Frontal cortex (tissue), 4 donors: ENCODE measurements at places on chromosomes 2 and 18.

- DNase-seq: no peak
Measured at GRCh38 chr2:165877565-165878550, 75.7 kb downstream of the TTC21B start.

DNA sequence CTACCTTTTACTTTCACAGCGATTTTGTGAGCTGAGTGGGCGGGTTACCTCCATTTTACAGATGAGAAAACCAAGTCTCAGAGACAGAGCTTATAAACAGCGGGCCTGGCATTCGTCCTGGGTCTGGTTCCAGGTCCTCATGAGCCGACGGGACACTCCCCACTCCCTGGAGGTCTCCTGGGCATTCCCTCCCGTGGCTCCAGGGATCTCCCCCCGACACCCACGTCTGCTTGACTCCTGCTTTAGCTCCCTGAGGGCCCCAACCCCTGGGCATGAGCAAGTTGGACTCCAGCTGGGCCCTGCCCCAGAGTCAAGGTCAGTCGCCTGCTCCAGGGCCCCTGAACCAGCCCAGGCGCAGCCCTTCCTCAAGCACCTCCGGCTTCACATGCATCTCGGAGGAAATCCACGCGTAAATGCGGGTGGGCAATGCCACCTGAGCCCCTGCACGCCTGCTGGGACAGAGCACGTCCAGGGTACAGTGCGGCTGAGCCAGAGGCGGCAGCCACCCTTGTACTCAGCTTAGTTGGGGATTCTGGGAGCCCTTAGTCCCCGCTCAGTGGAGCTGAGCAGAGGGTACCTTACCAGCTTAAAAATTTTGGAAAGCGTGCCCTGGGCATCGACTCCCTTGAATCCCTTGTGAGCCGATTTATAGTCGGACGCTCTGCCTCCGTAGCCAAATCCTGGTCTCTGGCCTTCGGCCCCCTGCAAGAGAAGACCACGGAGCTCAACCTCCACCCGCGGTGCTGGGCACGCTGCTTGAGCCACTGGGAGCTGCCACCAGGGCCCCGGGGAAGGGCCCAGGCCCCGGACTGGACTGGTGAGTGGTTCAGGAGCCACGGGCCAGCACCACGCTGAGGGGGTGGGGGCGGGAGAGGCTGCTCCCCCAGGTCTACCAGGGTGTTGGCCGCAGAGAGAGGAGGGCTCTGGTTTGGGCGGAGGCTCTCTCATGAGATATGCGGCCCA is 148.1 kb downstream of the MBP start:
- DNase-seq: no peak

- no peak for DNase-seq
Measured at GRCh38 chr18:59783138-59783537, 85.9 kb upstream of the CCBE1 start.

DNA sequence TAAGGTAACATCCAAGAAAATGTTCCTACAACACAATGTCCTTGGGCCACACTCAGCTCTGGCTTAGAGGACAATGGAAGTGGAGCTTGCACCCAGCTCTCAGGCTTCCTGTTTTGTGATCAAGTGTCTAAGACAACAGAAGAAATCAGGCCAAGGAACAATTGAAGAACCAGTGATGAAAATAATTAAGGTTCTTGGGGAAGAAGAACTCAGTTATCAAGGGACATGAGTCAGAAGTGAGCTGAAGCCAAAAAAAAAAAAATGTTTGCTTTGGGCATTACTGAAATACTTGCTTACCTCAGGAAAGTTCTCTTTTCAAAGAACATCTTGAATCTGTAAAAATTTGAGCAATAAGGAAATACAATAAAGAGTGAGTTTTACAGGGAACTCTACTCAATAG is 299.0 kb downstream of the FBXO15 start:
- DNase-seq: no peak

DNA sequence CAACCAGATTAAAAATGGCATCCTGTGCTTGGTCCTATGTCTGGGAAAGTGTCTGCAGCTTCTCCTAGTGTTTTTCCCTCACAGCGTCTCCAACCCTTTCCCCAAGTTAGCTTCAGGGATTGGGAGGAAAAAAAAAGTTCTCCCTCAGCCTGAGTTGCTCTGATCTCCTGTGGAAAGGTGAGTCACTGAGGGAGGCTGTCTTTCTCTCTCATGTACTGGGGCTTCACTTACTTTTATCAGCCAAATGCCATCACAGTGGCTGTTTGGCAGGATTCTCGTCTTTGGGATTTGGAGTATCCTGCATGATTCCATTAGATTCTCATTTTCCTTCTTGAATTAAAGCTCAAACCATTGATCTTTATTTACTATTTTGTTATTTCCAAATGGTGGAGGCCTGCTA is 18.1 kb downstream of the GTF2A1L start:
- no peak for DNase-seq

GRCh38 chr2:23301136-23301535 is 83.8 kb upstream of the KLHL29 start:
- DNase-seq: no peak

- peak; percentile 69 for DNase-seq
Measured at GRCh38 chr2:208025037-208025813, at the start of gene PLEKHM3. PLEKHM3 (minus strand) TSS chr2:208025527; CDS start chr2:208001639, 23,888 bp downstream.

GRCh38 chr2:99877963-99878362 is 264.4 kb downstream of the AFF3 start:
- DNase-seq: no peak

GRCh38 chr18:12318334-12318697 is 10.3 kb downstream of the TUBB6 start:
- no peak for DNase-seq

DNA sequence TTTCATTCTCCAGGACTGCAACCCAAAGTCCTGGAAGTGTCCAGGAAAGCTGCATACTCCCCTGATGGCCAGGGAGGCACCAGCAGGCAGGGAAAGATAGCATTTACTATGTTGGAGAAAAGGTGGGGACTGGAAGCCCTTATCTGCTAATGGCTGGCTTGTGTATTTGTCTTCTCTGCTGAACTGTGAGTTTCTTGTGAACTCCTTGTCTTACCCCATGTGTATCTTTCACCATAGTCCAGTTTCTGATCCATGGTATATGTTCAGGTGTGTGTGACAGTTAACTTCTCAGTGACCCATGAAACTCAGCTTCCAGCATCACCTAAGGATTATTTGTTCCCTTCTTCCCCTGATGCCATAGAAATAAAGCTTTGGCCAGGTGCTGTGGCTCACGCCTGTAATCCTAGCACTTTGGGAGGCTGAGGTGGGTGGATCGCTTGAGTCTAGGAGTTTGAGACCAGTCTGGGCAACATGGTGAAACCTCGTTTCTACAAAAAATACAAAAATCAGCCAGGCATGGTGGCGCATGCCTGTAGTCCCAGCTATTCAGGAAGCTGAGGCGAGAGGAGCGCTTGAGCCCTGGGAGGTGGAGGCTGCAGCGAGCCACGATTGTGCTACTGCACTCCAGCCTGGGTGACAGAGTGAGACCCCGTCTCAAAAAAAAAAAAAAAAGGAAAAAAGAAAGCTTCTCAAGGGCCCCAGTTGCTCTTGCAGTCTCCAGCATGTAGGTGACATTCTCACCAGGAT is 112.8 kb upstream of the MAP4K3 start:
- no peak for DNase-seq

GRCh38 chr2:78439122-78439521 is 586.4 kb upstream of the REG3G start:
- DNase-seq: no peak

GRCh38 chr2:46146866-46147502 is 150.2 kb upstream of the EPAS1 start:
- DNase-seq: no peak

- DNase-seq: no peak
Measured at GRCh38 chr2:213119061-213119809, 32.2 kb downstream of the IKZF2 start.

- DNase-seq: no peak
Measured at GRCh38 chr2:150127346-150127990, 360.0 kb downstream of the RND3 start.

GRCh38 chr18:57435846-57436190 is 644 bp downstream of the ONECUT2 start:
- DNase-seq: no peak

- DNase-seq: no peak
Measured at GRCh38 chr18:73038336-73038735, 170.5 kb upstream of the NETO1 start.

DNA sequence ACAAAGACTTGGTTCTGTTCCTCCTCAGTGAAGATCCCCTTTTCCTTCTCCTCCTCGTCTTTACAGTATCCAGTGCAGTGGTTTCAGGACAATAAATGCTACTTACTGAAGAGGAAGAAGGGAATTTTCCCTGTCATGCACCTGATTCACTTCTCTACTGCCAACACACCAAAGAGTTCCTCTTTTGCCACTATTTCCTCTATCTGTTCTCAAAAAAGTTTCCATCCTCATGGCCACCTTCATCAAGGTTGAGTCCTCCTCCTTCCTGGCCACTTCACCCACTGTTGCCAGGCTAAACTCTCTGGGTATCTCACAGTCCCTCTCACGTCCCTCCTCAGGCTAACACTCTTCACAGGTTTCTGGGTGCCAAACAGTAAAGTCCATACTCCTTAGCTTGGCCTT is 41.7 kb downstream of the PLEKHM3 start:
- no peak for DNase-seq
